ENCODE measurements at places on chromosomes 12 and 14.

- no peak for DNase-seq
Measured at GRCh38 chr12:82996168-82996812, 309.6 kb downstream of the TMTC2 start.

DNA sequence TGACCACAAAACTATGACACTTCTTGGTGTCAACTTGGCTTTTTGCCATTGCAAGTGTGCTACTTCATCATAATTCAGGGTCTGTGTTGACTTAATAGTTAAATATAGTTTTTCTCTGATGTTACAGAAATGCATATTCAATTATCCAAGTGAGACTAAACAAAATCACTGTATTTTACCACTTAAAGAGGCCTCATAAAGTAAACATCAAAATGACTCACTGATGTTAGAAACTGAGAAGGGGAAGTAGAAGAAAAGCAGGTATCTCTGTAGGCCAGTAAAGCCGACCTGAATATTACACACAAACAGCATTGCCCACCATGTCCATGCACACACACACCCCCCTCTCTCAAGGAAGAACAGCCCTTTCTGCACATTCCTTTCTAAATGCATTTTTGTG, 55.4 kb downstream of the RPAP3 start:
- no peak for DNase-seq

DNA sequence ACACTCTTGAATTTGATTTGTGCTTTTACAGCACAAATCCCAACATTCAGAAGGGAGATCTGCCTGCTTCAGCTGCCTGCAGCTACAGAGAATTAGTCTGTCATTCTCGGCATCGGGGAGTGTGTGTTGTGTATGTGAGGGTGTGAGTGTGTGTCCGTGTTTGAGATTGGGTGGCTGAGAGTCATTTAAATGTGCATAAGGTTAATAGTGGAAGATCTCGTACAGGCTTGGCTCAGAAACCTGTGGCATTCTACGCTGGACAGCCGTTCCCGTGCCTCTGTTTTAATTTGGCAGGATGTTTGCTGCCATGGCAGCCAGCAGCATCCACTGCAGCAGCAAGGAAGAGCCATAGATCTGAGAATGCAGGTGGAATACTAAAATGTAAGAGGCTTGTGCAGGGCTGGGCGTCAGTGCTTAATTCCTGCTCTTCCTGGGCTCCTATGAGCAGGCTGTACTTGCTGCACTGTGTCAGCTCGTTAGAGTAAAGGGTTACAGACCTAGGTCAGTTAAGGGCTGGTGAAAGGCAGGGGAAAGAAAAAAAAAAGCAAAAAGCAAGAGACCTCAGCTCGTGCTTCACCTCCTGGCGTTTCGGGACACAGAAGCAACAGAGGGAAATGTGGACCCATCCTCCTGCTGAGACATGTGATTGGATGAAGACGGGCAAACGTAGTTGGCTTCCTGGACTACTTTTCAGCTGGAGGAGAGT, 205.4 kb downstream of the NAV3 start:
- DNase-seq = no peak

DNA sequence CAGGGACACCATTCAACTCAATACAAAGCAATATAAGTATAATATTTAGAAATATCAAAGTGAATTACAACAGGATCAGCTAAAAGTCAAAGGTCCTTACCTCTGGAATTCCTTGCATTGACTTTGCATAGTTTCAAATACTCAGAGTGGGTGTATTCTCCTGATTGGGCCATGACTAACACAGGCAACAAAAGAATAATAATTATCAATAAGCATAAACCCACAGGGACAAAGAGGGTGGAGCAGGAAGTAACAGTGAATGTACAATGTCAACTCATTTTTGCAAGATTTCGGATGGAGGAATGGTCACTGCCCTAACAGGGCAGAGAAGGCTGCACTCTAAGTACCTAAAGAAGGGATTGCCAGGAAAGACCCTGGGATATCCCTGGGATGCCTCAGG, 207.5 kb downstream of the PAX9 start:
- DNase-seq = no peak

DNA sequence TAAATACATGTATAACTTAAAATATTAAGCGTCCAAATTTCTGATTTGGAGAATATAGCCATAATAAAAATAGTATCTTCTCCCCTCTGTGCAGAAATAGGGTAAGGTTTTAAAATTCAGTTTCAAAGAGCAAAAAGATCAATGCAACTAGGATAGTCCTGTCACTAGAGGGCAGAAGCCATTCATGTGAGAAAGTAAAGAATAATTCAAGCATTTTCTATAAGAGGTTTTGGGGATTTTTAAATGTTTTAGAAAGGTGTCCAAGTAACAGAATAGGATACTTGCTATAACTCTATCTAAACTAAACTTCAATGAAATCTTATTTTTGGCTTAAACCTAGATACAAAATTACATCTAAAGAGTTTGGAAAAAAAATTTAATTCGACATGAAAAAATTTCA, 50.3 kb downstream of the ADAMTS20 start:
- DNase-seq = no peak

DNA sequence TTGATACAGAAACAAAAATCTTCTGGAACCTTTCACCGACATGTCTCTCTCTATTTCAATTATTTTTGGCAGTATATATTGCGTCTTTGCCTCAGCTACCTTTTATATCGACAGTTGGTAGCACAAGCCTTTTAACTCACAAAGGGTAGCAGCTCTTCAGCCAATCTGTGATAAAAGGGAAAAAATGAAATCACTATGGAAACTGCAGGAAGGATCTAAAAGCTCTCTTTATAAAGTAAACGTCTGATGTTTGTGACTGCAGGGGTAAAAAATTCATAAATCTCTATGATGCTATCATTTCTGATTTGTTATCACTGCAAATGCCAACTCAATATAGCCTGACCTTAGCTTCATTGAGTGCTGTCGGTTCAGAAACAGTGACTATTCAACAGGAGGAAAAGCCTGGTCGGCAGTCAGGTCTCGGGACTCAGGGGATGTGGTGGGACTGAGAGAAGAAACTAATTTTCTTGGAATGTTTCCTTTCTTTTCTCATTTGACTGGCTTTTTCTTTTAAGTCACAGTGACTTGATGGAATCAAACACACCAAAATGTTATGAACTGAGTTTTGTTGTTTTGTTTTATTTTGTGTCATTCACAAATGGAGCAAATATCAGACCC, 5.9 kb upstream of the RMST start:
- no peak for DNase-seq

DNA sequence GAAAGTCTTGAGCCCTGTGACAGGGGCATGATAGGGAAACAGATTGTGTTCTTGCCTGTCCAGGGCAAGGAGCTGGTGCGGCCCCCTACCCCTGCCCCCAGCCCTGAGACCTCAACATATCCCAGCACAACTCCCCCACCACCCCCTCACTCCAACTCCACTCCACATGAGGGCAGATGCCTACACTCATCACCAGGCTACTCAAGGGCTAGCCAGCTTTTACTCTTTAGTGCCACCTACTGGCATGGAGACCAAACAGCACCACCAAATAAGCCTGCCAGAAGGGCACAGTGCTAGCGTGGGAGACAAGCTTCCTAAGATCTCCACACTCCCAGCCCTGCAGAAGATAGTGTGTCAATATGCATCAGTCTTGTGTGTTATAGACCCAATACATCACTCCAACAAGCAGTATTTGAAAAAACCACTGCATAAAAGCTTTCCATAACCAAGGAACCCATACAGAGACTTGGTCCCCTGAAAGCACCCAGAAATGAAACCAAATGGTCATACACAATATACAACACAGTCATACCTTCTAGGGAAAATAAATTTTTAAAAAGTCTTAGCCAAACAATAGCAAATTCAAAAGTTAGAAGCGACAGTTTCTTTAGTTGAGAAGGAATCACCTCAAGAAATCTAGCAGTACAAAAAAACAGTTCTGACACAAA, 154.4 kb downstream of the KCNK10 start:
- peak; percentile 68 for DNase-seq

DNA sequence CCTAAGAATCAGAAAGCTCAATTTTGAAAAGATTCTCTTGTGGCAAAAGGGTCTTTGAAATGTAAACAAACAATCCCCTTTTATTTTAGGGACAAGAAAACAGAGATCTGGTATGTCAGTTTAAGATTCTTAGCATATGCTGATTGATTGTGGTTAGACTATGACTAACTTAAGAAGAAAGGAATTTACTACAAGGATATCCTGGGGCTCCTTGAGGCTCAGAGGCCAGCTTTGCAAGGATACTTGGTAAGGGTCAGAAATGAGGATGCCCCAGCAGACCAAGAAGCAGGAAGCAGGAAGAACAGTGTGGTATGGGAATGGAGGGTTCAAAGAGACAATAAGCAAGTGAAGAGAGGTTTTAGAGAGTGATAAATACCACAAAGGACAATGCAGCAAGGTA, 474.6 kb downstream of the ETNK1 start:
- no peak for DNase-seq

DNA sequence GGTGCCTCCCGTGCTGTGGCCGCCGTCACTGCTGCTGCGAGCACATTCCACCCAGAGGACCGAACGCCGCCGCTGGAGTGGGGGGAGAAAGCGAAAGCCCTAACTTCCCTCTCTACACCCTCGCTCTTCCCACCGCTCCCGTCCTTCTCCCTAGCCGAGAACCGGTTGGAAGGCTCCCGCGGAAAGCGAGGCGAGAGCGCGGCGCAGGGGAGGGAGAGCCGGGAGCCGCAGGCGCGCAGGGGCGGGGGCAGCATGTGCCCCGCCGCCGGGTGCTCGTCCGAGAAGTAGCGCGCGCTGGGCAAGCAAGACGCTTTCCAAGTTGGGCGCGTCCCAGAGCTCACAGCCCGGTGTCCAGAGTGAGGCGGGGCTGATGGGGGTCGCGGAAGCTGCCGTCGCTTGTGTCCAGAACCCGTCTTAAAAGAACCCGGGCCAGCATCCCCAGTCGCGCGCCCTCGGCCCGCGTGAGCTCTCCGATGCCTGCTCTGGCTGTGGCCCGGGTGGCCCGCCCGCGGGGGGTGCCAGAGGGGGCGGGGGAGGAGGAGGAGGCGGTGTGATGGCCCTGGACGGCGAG, at the start of gene TRHDE:
Gene TRHDE, plus strand, starts transcription at position 280 of the 571 bp plus-strand sequence. Its CDS starts 274 bp downstream, at position 554.
- no peak for DNase-seq

- no peak for DNase-seq
Measured at GRCh38 chr14:99236386-99237138, 35.4 kb downstream of the BCL11B start.

DNA sequence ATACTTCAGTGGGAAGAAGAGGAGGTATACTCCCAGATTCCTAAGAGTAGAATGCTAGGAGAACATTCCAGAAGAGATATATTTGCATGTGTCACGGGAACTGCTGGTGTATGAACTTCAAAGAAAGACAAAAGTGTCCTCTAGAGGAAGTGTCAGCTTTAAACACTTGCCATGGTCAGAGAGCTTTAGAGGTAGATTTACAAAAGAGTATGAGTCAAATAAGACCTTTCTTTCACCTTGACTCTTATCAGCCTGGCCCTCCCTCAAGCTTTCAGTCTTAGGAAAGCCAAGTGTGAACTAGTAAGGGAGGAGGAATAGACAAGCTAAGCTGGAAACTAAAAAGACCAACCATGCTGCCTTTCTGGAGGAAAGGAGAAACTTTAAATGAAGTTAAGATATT, 34.7 kb downstream of the COX8C start:
- no peak for DNase-seq

GRCh38 chr14:77036484-77037214, 8.1 kb upstream of the IRF2BPL start:
- no peak for DNase-seq

DNA sequence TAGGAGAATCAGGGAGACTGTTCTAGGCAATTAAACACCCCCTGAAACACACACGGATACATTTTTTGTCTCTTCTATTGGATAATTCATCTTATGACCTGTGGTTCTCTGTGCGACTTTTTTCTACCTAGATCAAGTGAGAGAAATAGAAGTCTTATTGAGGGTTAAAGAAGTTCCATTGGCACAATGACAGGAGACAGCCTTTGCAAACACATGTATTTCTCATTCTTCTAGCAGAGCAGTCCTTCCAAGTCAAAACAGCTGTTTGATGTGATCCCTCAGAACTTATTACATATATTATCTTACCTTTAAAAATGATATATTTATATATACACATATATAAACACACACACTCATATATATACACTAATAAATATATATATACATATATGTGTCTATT, 496.7 kb downstream of the SLC6A15 start:
- DNase-seq = no peak

DNA sequence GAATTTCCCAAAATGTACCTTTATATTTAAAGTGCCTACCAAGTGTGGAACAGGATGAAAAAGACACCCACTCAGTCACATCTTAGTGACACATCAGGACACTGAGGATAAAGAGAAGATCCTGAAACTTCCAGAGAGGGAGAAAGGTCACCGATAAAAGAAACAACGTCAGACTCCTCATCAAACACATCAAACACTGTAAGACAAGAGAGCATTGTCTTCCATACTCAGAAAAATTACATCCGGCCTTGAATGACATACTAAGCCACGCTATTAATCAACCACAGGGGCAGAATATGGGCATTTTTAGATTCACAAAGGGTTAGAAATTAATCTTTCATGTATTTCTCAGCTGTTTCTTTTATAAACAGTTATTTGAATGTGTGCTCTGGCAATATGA, 490.3 kb downstream of the APAF1 start:
- DNase-seq = no peak

DNA sequence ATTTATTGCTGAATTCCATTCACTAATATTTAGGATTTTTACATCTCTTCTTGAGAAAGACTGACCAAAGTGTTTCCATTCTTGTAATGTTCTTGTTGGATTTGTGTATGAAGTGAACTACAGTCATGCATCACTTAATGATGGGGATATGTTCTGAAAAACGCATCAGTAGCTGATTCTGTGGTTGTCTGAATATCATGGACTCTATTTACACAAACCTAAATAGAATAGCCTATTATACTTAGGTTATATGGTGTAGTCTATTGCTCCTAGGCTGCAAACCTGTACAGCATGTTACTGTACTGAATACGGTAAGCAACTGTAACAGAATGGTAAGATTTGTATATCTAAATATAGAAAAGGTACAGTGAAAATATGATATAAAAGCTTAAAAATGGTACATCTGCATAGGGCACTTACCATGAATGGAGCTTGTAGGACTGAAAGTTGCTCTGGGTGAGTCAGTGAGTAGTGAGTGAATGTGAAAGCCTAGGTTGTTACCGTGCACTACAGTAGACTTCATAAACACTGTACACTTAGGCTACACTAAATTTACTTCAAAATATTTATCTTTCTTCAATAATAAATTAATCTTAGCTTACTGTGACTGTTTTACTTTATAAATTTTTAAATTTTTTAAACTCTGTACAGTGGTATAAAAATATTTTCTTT, 27.6 kb upstream of the P2RX4 start:
- no peak for DNase-seq

- no peak for DNase-seq
Measured at GRCh38 chr14:102250636-102251035, 54.3 kb downstream of the MOK start.
